ENCODE measurements at places on chromosomes 1 and 21.

- DNase-seq, result no peak
These were observed 26.8 kb upstream of the CLSTN1 start for GRCh38 chr1:9850442-9851162.

DNA sequence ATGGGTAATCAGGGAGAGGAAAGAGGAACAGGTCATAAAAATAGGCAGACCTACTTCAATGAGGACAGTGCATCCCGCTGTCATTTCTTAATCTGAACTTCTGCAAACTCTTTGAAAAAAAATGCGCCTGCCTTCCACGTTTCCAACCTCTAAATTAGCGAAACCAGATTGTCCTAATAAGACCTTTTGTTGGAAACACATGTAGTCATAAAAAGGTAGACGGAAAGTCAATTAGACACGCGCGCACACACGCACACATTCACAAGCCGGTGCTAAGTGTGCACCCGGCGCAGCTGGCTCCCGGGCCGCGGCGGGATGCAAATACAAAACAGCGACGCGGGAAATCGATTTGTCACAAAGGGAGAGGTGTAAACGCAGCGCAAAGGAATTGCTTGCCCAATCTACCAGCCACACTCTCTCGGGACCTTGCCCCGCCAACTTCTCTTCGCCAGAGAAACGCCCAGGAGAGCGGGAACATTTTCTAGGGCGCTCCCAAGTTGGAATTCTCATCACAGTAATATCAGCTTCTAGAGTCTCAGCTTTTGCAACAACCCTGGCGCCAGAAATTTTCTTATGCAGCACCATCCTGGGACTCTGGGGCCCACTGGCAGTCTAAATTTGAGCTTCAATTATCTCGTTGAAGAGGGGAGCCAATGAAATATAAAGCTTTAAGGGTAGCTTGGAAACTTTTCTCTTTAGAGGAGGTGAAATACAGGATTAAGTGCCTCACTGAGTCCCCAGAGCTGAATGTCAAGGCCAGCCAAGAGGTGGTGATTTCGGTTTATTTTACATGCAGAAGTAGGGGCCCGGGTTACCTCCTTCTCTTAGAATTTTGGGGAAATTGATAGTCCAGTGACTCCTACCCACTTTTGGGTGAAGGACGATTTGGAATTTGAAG, 4.5 kb downstream of the PRRX1 start:
- no peak for DNase-seq

GRCh38 chr1:3894626-3895278, 5.3 kb downstream of the C1orf174 start:
- no peak for DNase-seq

DNA sequence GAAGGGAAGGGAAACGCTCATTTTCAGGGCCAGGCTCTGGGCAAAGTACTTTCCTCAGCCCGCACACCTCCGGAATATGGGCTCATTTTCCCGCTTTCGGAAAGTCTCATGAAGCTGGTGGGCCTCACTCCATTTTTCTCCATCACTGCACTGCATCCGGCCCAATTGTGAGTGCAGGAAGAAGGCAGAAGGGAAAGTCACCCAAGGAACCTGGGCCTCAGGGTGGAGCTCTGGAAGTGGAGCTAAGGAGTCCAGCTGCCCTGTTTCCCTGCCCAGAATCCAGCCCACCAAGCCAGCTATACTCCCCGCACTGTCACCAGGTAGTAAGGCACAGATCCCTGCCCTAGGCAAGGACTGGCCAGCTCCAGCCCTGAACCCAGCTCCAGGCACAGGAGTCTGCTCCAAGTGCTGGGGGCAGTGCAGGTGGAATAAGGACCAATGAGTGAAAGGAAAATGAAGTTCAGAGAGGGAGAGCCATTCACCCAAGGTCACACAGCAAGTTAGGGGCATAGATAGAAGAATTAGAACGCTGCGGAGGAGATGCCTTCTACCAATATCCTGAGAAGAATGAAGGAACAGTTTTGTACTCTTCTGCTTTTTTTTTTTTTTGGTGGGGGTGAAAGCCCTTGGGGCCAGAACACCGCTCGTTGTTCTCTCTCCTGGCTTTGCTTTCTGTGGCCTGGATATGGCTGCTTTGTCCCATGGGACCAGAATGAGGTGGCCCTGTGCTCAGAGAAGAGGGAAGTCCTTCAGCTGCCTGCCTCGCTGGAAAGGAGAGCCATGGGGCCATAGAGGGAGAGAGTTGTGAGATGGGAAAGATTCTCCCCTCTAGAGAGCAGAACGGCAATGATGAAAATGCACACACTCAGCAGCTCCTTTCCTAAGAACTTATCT, 10.0 kb downstream of the LRP8 start:
- no peak for DNase-seq

DNA sequence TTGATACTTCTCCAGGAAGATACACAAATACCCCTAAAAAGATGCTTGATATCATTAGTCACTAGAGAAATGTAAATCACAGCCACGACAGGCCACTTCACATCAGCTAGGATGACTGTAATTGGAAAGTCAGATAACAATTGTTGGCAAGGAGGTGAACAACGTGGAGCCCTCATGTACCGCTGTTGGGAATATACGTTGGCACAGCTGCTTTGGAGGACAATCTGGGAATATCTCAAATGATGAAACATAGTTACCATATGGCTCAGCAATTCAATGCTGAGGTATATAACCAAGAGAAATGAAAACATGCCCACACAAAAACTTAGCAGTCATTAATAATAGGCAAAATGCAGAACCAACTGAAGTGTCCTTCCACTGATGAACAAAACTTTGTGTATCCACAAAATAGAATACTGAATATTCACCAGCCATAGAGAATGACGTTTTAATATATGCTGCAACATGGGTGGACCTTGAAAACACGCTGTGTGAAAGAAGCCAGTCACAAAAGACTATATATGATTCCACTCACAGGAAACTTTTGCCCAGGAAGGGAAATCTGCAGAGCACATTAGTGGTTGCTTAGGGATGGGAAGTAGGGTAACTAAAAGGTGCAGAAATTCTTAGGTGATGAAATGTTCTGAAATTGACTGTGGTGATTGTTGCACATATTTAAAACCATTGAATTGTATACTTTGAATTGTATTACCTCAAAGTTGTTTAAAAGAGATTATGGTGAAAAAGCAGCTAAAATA, 95.4 kb downstream of the AHCTF1 start:
- DNase-seq, result peak; percentile 21

DNA sequence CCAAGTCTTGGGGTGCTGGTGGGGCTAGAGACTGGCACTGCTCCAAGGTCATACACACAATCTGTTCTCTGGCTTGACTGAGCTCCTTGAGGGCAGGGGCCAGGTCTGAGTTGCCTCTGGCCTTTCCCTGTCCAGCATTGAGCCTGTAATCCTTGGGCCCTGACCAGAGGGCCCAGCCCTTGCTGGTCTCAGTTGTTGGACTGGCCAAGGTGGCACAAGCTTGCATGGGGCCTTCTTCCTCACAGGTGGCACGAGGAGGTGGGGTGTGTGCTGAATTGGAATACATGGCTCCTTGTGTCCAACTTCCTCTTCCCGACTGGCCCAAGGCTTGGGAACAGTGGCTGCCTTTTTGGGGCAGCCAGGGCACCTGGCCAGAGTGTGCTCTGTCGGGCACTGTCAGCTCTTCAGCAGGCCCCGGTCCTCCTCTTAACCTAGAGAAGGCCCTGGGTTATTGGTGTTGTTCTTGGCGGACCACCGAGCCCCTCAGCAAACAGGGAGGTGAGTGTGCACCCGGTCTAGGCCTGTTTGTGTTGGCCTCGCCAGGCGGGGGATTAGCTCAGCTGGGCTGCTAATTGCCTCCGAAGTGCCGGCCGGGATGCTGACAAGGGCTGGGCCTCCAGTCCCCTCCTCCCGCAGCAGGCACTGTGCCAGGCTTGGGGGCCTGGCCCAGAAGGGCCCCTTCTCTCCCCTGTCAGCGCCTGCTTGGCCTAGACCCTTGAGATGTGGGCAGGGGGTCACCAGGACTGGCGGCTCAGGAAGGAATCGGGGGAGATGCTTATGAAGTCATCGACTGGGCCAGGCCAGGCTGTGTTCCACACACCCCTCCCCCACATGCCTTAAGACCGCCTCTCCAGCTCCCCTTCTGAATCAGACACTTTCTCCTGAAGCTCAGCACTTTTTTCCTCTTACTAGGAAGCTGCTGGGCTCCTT, 28.5 kb downstream of the WNT4 start:
- DNase-seq, result no peak

GRCh38 chr1:169486281-169487051, 722 bp upstream of the SLC19A2 start:
- peak; percentile 14 for DNase-seq

GRCh38 chr1:109782514-109782913, 18.8 kb upstream of the EPS8L3 start:
- no peak for DNase-seq

DNA sequence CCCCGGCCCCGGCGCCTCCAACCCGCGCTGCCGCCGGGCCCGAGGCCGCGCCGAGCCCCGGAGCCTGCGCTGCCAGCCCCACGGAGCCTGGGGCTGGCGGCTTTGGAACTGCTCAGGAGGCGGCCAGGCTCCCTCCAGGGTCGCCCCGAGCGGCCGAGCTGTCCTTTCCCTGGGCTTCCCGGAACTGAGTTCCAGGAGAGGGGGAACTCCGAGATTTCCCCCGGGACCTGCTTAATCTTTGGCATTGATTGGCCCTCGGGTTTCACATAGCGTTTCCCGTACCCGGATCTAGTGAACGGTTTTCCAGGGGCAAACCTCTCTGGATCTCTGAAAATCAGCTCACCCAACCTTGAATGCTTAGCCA, 504 bp downstream of the H6PD start:
- peak; percentile 7 for DNase-seq

Data from NCI-H460 (cell line).